IPS DF 6.9 (cell line): ENCODE measurements at places on chromosomes 1 and 21.

DNA sequence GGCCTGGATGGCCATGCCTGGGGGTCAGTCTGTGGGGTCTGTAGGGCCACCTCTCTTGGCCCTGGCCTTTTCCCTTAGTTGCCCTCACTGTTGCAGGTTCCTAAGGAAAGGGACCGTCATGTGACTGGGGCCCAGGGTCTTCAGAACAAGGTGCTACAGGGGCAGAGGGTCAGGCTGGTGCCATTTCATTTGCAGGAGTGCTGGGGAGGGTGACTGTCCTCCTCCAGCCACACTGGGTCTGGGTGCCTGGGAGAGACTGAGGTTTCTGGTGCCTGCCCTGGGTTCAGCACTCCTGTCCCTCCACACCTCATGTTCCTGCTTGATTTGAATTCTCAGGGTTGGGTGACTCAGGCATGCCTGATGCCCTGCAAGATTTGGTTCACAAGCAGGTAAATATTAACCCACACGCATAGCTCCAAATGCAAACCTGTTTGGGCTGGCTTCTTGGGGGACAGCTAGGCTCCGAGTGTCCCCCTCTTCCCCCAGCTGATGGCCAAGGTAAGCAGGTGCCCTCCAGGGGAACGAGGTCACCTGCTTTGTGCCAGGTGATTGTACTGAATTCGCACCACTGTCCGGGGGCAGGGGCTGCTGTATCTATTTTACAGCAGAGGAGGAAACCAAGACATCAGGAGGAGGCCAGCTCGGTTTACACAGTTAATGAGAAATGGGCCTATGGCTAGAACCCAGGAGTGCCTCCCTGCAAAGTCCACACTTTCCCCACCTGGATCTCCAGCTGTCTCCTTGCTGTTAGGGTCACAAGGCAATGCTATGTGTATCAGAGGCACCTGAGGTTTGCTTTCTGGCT, 20.3 kb downstream of the ARHGEF10L start:
- DNase-seq = no peak

DNA sequence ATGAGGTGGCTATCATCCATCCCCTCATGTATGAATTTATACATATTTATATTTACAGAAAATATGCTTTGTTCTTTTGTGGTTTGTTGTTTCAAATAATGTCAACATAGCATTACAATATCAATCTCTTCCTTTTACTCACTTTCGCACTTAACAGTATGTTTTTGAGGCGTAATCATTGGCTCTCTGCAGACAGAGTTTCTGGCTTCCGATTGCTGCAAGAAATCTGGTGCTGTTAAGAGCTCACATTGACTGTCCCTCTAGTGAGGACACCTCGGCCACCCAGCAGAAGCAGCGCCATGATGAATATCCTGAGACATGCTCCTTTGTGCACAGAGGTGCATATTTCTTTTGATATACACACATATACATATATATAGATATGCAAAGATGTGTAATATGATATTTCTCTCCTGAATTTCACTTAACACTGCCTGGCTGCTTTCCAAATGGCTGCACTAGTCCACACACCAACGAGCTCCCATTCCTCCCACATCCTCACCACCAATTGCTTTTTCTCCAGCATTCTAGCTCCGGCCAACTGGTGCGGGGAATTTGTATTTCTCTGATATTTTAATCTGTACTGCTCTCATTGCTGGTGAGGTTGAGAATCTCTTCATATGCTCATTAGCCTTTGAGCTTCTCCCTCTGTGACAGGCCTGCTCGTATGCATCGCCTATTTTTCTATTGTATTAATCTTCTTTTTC, 248.4 kb downstream of the SIPA1L2 start:
- no peak for DNase-seq

GRCh38 chr1:170397061-170397460, 134.9 kb upstream of the GORAB start:
- no peak for DNase-seq

DNA sequence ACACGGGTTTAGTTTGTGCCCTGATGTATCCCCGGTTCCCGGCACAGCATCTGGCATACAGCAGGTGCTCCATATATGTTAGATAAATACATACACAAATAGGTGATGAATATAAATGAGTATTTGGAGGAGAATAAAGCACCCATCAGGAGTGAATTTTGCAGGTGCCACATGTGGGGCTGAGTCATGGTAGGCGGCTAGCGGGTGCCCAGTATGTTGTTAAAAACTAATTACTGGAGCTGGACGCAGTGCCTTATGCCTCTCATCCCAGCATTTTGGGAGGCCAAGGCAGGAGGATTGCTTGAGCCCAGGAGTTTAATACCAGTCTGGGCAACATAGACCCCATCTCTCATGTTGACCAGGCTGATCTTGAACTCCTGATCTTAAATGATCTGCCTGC, 16.7 kb upstream of the WASF2 start:
- DNase-seq = no peak

DNA sequence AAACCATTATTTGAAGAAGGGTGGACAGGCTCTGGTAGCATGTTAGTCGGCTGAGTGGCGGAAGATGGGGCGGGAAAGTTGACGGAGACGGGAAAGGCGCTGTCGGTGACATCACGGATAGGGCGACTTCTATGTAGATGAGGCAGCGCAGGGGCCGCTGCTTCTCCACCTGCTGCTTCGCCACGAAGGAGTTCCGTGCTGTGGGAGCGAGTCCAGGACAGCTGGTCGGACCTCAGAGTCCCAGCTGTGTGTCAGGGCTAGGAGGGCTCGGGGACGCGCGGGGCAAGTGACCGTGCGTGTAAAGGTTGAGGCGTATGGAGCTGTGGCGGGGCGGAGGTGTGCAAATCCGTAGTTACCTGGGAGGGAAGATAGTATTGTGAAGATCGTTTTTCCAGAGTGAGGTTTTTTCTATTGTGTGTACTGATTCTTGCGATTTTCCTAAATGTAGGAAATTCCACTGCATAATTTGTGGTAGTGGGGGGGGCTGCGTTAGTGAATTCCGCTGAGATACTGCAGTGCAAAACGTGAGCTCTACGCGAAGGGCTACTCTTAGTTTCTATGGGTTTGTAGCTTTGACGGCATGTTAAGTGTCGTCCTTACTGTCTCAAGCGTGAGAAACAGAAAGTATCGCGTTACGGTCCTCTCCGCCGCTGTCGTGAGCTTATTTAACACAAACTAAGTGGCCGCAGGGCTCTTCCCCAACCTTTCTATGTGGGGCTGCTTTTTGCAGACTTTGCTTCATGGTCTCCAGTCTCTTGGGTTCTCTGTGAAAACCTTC, 111.2 kb upstream of the NBPF11 start:
- peak; percentile 92 for DNase-seq

DNA sequence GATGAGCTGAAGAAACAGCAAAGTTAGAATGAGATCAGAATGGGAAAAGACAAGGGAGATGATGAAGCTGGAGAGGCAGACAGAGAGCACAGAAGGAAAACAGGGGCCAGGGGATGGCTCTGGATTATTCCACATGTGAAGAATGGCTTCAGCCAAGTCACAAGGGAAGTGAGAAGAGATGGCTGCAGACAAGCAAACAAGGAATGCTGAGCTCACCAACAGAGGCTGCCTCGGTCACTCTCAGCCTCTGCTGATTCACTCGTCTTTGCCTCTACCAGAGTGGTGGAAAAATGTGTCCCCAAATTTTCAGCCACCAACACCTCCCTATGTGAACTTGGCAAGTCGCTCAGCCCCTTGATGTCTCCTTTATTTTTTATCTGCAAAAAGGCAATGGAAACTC, 46.7 kb downstream of the TRABD2B start:
- no peak for DNase-seq

DNA sequence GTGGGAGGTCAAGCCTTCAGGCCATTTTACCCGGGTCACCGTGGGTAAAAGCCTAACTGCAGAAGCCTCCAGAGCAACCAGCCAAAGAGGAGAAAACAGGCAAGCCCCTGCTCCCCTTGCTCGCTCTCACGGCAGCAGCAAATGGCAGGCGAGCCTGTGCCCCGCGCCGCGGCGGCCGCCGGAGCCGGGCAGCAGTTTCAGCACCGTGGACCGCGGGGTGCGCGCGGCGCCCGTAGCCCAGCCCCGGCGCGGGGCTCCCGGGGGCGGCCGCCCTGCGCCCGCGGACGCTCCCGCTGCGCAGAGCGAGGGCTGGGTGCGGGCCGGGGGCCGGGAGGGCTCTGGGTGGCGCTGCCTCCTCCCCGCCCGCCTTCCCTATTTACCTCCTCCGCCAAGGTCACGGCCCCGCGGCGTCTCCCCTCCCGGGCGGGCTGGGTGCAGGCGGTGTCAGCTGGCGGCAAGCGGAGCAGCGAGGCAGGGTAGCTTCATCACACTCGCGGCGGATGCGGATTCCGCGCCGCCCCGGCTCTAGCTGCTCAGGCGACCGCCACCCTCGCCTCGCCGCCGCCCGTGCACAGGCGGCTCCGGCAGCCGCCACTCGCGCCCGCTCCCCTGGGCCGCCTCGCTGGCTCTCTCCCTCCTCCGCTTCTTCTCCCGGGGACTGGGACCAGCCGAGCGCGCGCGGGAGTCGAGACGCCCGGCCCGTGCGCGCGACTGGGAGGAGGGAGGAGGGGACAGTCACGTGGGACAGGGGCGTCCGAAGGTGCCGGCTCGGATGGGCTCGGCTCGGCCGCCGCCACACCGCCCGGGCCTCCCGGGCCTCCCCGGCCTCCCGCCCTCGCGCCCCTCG, at the start of gene RGS7:
Gene RGS7, minus strand, starts transcription at position 687 of the 847 bp plus-strand sequence.
- no peak for DNase-seq

DNA sequence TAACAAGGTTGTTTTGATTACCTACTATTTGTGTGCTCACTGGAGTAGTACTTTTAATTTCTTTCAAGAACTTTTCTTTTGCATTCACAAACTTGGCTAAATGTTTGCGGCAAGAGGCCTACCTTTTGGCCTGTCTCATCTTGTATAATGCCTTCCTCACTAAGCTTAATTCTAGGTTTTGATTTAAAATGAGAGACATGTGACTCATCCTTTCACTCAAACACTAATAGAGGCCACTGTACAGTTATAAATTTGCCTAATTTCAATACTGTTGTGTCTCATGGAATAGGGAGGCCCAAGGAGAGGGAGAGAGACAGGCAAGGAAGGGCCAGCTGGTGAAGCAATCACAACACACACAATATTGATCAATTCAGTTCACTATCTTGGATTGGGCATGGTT, 66.1 kb downstream of the ZNF644 start:
- no peak for DNase-seq

- DNase-seq = no peak
Observed at GRCh38 chr1:36433102-36433501, 17.1 kb downstream of the OSCP1 start.

DNA sequence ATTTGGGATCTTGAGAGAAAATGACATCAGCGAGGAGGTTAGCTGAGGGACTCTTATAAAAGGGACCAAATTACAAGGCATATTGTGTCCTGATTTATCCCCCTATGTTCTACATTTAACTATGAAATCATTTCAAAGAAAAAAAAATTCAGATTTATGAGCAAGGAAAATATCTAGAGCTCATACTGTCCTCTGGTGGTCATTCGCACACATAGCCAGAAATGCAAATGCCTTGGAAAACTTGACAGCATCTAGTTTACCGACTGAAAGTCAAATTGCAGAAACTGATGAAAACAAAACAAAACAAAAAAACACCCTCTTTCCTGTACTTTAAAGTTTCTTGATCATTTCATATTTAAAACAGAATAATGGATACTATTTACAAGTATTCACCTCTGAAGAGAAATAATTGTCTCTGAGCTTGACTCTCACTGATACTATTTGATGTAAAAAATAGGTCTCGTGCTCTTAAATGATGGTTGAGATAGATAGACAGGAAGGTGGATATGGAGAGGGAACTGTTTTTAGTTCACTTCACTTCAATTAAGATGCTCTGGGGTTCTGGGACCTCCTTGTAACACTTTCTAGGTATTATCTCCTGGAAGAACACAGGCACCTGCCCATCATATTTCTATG, 253.8 kb downstream of the PCP4 start:
- DNase-seq = no peak

DNA sequence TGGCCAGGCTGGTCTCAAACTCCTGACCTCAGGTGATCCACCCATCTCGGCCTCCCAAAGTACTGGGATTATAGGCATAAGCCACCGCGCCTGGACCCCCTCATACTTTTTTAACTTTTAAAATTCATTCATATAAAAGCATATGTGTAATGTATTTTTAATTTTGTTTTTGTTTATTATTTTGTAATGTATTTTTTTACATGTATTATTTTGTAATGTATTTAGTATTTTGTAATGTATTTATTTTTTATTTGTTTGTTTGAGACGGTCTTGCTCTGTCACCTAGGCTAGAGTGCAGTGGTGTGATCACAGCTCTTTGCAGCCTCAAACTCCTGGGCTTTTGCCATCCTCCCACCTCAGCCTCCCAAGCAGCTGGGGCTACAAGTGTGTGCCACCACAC, 12.0 kb upstream of the BRWD1 start:
- no peak for DNase-seq

DNA sequence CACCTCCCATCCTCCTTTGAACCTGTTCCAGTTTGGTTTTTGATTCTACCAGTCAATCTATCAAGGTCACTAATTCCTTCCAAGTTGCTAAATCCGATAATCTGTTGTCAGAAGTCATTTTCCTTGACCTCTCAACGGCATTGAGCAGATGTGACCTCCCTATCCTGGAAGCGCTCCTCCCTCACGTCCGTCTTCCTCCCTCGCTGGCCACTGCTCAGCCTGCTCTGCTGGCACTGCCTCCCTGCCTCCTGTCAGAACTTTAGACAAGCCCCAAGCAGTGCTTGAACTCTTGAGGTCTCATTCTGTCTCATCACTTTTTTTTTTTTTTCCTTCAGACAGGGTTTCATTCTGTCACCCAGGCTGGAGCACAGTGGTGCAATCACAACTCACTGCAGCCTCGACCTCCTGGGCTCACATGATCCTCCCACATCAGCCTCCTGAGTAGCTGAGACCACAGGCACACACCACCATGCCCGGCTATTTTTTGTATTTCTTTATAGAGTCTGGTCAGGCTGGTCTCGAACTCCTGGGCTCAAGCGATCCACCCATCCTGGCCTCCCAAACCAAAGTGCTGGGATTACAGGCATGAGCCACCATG, 4.4 kb upstream of the ACOT7 start:
- no peak for DNase-seq

DNA sequence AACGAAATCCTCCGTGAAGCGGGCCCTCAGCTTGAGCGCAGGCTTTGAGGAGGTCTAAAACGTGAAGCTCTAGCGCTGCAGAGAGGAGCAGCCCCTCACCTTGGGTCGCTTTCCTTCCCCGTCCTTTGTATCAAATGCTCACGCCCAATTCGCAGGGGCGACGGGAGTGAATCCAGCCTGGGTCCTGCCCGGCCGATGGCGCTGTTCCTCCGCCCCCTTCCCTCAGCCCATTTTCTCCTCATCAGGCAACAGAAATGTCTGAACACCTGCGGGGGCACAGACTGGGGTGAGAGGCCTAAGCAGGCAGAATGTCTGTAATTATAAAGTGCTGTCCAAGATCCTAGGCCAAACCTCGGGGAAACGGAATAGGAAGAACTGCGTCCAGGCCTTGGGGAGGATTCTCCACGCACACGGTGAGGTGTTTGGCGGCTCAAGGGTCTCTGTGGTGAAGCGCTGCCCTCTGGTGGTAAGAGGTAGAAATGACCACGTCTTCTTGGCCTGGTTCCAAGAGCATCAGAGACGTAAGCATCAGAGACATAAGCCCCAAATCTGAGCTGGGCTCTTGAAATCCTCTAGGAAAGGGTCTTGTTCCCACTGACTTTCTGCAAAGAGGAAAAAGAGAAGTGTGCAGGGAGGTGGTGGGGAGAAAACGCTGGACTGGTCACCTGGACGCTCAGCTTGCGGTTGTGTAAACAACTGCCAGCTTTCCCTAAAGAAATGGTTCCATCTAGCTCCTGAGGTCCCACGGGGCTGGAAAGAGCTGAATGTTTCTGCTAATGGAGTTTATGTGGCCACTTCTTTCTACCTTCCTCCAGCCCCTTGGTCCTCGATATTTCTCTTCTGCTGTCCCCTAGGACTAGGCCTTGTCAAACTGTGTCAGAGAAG, 92.1 kb upstream of the CD53 start:
- peak; percentile 70 for DNase-seq

- DNase-seq = no peak
Observed at GRCh38 chr1:7267493-7267892, 482.2 kb downstream of the CAMTA1 start.
